ENCODE measurements at places on chromosomes 12 and 14. TPM values are rescaled to one million over a fixed set of nuclear protein-coding genes. Genes with fewer than 3 reads are reported as not detected.

SLC2A3 gene
- total RNA-seq = 25.7 TPM

MARCHF9 gene
- 3.0 TPM for total RNA-seq

- H3K27me3 ChIP-seq = no peaks in the 10 kb centered on the region
- H3K4me1 ChIP-seq = no peaks in the 10 kb centered on the region
- H3K27ac ChIP-seq = no peak overlapping the region
- H3K36me3 ChIP-seq = no peaks in the 10 kb centered on the region
Measured at GRCh38 chr12:76863005-76863670, 15.7 kb downstream of the CSRP2 start.

DNA sequence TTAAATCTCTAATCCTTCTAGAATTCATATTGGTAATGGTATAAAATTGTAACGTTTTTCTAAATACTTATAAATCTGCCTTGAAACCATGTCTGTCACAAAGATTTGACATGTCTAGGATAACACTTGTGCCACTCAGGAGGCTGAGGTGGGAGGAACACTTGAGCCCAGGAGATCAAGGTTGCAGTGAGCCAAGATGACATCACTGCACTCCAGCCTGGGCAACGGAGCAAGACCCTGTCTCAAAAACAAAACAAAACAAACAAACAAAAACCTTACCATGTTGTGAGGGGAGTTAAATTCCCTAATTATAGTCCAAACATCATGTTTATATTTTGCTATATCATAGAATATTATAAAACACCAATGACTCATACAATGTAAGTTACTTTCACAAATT lies 317.5 kb upstream of the SOX5 start:
- H3K27me3 ChIP-seq = no peaks in the 10 kb centered on the region
- H3K36me3 ChIP-seq = no peaks in the 10 kb centered on the region
- no peak for DNase-seq

Data from endothelial cell of umbilical vein (primary cell).